ENCODE measurements at places on chromosomes 1 and 21. TPM values are rescaled to one million over a fixed set of nuclear protein-coding genes. Genes with fewer than 3 reads are reported as not detected.

- no peak for DNase-seq
- H3K27me3 ChIP-seq = no peaks in the 10 kb centered on the region
- peaks cover 24% of the 10 kb centered on the region for H3K4me1 ChIP-seq
Measured at GRCh38 chr21:34979383-34979782, 69.7 kb downstream of the RUNX1 start.

- no peaks in the 10 kb centered on the region for H3K27me3 ChIP-seq
- DNase-seq = peak; percentile 22
- no peaks in the 10 kb centered on the region for H3K36me3 ChIP-seq
- H3K27ac ChIP-seq = no peak overlapping the region
- H3K4me3 ChIP-seq = no peak overlapping the region
- peaks cover 13% of the 10 kb centered on the region for H3K4me1 ChIP-seq
Measured at GRCh38 chr1:50605186-50605875, 182.1 kb upstream of the DMRTA2 start.

GRCh38 chr1:19179597-19180264 lies 30.3 kb downstream of the UBR4 start:
- H3K27ac ChIP-seq = no peak overlapping the region
- H3K27me3 ChIP-seq = no peaks in the 10 kb centered on the region
- H3K36me3 ChIP-seq = peaks cover 52% of the 10 kb centered on the region
- H3K4me1 ChIP-seq = no peaks in the 10 kb centered on the region

- H3K4me3 ChIP-seq = no peak overlapping the region
- no peaks in the 10 kb centered on the region for H3K27me3 ChIP-seq
- H3K36me3 ChIP-seq = no peaks in the 10 kb centered on the region
- H3K27ac ChIP-seq = no peak overlapping the region
- H3K4me1 ChIP-seq = peaks cover 54% of the 10 kb centered on the region
- peak; percentile 53 for DNase-seq
Measured at GRCh38 chr1:12157366-12158231, 9.2 kb upstream of the TNFRSF1B start.

The PCAT6 gene
- total RNA-seq = 1.7 TPM

The TEKT2 gene
- total RNA-seq = not detected

The CD34 gene
- not detected for total RNA-seq

The ESPN gene
- 11.1 TPM for total RNA-seq

- H3K27ac ChIP-seq = no peak overlapping the region
- DNase-seq = no peak
- H3K36me3 ChIP-seq = no peaks in the 10 kb centered on the region
- H3K27me3 ChIP-seq = peaks cover 28% of the 10 kb centered on the region
Measured at GRCh38 chr1:220298470-220299205, 26.4 kb upstream of the RAB3GAP2 start.

DNA sequence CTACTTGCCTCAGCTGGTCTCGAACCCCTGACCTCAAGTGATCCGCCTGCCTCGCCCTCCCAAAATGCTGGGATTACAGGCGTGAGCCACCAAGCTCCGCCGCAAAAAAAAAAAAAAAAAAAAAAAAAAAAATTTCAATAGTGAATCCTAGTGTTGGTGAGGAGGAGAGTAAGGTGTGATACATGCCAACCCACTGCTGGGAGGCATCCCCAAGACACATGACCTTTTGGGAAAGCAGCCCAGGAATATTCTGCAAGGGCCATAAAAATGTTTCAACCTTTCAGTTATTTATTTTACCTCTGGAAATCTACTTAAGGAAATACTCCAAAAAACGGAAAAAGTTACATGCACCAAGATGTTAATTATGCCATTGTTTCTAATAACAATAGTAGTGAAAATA lies 69.0 kb downstream of the ITPKB start:
- H3K27ac ChIP-seq = no peak overlapping the region
- no peak overlapping the region for H3K4me3 ChIP-seq
- H3K4me1 ChIP-seq = peaks cover 4% of the 10 kb centered on the region
- no peaks in the 10 kb centered on the region for H3K36me3 ChIP-seq

DNA sequence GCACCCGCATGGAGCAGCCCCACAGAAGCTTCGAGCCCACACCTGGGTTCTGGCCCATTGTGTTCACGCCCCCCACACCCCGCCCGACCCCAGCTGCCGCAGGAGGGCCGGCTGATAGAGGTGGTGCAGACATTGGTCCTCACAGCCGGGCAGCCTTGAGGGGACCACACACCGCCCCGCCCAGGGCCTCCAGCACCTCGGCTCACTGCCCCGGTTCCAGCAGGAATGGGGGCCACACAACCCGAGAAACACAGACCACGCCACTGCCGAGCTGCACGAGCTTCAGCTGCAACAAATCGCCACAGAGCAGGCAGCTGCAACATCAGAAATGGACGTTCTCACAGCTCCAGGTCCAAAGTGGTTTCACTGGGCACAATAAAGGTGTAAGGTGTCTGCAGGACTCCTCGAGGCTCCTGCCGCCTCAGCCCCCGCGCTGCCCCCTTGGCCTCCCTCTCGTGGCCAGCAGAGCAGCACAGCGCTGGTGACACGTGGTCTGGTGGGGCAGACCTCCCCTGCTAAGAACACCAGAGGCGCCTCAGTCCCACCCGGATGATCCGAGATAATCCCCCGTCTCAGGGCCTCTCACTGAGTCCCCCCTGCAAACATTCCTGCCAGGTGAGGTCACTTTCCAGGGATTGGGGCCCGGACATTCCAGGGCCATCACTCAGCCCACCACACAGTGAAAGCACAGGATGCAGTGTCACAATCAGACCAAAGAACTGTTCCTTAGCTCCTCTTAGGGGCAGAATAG lies 62.3 kb upstream of the ADARB1 start:
- H3K27ac ChIP-seq = peak overlapping the region; percentile 85
- DNase-seq = peak; percentile 99
- peak overlapping the region; percentile 57 for H3K4me3 ChIP-seq
- H3K27me3 ChIP-seq = no peaks in the 10 kb centered on the region
- no peaks in the 10 kb centered on the region for H3K36me3 ChIP-seq

- H3K27ac ChIP-seq = no peak overlapping the region
- H3K4me1 ChIP-seq = peaks cover 10% of the 10 kb centered on the region
- DNase-seq = no peak
- no peak overlapping the region for H3K4me3 ChIP-seq
Measured at GRCh38 chr21:39012326-39013230, 170.7 kb downstream of the PSMG1 start.

DNA sequence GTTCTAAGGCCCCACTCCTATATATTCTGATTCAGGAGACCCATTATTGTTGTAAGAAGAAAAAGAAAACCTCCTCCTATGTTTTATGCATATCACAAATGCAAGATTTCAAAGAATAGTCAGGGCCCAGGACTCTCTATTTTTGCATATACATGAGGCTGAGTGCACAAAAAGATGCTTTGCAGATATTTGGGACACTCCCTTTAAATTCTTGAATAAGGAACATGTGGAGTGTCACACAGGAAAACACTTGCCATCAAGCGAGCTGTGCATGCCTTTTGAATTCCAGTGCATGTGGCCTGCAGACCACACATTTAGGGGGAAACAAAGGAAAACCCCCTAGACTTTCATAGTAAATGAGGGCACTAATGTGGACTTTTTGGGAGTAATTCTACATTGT lies 5.6 kb downstream of the MAP3K7CL start:
- H3K36me3 ChIP-seq = no peaks in the 10 kb centered on the region
- no peaks in the 10 kb centered on the region for H3K27me3 ChIP-seq
- H3K27ac ChIP-seq = no peak overlapping the region
- DNase-seq = no peak
- H3K4me3 ChIP-seq = no peak overlapping the region
- peaks cover under 1% of the 10 kb centered on the region for H3K4me1 ChIP-seq

DNA sequence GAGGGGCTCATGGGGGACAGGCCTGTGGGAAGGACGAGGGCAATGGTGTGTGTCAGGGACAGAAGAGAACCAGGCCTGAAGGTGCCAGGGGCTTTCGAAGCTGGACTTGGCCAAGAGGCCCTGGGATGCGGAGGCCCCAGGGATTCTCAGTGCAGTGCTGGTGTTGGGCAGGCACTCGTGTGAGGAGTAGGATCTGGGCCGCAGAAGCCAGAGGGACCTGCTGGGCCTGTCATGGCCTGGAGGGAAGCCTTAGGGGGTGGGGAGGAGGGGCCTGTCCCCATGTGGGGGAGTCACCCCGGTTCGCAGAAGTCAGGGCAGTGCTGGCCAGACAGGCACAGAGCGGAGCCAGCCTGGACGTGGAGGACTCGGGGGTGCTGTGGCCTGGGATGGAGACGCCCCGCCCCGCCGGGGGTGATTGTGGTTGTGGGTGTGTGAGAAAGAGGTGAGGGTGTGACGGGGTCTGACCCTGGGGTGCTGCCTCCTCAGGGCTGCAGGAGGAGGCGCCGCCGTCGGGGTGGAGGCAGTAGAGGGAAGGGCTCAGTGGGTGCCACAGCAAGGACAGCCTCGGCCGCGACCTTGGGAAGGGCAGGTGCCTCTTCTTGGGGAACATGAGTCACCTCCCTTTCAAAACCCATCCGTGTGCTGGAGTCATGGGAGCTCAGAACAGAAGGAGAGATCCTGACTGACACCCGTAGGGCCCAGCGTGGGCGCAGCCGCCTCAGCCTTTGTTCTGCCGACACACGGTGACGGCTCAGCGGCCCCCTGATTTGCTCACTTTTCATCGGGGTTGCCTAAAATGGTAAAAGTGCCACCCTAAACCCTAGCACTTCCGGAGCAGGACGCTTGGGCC lies 33.9 kb downstream of the FAAP20 start:
- DNase-seq = no peak
- H3K36me3 ChIP-seq = peaks cover 4% of the 10 kb centered on the region
- no peaks in the 10 kb centered on the region for H3K27me3 ChIP-seq

Data from PC-3 (cell line).